ENCODE measurements at places on chromosomes 12 and 14.

DNA sequence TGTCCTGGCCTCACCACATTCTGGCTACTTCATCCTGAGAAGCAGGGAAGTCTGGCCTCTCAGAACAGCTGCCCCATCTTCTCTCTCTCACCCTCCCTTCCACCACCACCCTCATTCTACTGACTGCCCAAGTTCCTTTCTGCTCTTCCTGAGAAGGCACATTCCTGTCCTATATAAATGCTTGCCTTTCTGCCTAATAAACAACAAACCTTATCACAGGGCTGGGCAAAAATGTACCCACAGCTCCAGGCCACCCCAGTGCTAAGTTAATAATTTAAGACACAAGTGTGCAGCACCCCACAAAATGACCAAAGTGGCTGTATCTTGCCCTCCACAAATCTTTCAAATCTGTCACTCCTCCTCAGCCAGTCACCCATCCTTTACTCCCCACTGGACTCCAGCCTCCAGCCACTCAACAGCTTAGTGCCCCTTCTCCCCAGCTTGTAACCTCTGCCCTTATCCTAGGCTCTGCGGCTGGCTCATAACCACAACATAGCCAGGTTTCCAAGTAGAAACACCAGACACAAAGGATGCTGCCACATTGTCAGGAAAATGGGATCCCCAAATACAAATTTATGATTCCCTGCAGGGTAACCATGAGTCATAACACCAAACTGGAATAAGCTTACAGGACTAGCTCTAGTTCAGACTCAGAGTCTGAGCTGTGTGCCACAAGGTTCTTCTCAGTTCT, 15.0 kb downstream of the OXA1L start:
- DNase-seq, result no peak

DNA sequence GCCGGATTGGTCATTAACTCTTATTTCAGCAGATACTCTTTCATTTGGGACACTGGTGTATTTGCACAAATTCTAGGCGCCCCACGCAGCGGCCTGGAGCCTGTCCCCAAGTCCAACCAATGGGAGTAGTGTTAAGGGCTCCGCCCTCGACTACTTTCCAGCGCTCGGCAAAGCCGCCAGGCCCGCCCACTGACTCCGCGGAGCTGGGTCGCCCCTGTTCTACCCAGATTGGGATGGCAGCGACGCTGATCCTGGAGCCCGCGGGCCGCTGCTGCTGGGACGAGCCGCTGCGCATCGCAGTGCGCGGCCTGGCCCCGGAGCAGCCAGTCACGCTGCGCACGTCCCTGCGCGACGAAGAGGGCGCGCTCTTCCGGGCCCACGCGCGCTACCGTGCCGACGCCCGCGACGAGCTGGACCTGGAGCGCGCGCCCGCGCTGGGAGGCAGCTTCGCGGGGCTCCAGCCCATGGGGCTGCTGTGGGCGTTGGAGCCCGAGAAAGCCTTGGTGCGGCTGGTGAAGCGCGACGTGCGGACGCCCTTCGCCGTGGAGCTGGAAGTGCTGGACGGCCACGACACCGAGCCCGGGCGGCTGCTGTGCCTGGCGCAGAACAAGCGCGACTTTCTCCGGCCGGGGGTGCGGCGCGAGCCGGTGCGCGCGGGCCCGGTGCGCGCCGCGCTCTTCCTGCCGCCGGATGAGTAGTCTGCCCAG, at the start of gene ACOT6:
ACOT6 (plus strand) TSS at position 179 of the 707 bp plus-strand sequence; CDS start at position 234, 55 bp downstream.
- DNase-seq, result peak; percentile 80

- DNase-seq, result no peak
Measured at GRCh38 chr14:100147181-100147631, 12.2 kb downstream of the DEGS2 start.

DNA sequence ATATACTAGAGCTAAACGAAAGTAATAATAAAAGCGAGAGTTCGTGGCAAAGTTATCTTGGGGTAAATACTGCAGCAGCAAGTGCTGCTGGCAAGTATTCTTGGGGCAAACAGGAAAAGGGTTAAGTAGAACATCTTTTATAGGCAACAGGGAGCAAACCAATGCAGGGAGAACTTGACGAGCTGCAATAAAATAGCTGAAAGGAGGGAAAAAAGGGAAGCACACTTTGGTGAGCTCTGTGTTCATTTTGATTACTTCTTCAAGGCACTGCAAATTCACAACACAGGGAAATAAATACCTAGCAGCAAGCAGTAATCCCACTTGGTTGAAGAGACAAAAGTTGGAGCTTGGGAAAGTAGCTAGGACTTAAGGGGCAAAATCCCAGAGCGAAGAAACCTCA, 42.3 kb upstream of the TTC7B start:
- no peak for DNase-seq

DNA sequence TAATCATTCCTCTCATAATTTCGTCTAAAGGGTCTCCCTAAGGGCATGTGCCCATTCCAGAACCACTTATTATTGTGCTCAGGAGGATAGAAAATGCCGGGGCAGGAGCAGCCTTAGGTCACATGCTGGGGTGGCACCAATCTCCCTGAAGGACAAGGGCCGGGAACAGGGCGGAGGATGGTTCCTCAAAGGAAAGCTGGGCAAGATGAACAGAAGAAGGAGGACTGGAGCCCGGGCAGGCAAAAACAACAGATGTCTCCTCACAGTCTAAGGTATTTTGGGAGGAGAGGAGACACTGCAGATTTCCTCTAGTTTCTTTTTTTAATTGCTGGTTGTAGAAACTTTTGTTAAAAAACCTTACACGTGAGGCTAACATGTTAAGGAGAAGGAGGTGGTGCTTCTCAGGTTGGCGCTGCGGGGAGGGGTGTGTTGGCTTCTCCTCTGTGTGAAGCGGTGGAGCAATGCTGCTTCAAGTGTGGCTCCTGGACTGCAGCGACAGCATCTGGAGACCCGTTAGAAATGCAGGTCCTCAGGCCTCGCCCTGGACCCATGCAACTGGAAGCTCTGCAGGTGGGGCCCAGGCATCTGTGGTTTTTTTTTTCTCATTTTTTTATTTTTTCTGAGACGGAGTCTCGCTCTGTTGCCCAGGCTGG, 164.8 kb downstream of the AACS start:
- no peak for DNase-seq

DNA sequence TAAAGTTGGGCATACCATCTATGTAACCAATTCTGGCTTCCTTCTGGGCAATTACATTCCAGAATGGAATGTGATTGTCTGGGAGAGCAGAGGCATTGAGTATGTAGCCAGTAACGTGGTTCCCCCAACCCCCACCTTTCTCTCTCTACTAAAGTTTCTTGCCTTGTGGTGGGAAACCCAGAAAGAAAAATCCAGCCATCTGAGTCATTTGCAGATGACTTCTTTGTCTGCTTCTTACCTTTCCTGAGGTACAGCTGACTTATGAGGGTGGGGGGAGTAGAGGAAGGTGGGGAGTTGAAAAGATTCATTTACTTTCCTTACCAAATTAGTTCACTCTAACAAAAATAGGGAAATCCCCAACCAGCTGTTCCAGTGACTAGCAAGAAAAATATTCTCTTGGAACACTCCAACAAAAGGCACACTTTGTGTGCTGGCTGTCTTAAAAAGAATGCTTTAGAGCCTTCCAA, 112.1 kb upstream of the FRMD6 start:
- DNase-seq, result no peak

- peak; percentile 81 for DNase-seq
Measured at GRCh38 chr14:69355607-69356281, 42.4 kb downstream of the ERH start.

DNA sequence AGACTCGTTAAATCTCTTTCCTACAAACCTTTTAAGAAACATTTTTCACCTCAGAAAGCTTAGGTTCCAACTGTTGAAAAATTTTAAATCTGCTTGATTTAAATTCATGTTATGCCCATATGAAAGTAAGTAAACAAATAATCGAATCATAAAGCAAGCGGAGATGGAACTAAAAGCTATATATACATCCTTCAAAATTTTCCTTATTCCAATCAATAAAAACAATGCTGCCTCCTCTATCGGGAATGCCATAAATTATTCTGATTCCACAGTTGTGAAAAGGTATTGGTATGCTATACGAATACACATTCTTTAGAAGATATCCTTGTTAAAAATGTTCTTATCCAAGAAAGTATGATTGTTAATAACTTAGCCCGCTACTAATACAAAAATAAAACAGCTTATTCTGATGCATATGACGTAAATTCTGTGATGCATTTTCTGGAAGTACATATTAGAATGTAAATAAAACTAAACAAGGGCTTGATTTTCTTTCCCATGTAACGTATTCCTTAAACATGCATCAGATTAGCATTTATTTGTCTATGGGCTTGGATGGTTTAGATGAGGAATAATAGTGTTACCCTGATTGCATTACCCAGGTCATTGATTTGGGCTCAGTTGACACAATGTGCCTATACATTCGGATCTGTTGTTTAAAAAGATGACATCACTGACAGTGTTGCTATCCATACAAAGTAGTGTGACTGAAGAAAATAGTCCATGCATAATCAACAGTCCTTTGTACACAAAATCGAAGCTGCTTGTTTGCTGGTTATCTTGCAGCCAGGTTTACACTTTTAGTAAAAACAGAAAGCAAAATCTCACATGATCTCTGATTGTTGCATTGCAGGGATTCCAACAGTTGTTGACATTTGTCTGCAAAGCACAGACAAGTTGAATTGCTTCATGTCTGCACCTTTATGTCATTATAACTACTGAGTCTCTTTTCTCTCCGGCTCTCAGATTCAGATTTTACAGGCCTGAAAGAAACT, 656 bp upstream of the DTD2 start:
- no peak for DNase-seq

DNA sequence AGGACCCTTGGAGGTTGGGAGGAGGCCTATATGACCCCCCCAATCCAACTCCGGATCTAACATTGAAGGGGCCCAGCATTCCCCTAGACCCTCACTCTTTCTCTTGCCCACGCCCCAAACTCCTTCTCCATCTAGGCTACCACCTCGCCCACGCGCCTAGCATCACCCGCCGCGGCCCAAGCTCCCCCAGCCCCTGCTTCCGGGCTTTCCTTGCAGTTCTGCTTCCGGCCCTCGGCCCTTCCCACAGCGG, 445 bp downstream of the CERS5 start:
- no peak for DNase-seq

- no peak for DNase-seq
Measured at GRCh38 chr12:83700838-83701237, 1014.1 kb downstream of the TMTC2 start.

GRCh38 chr12:112352921-112353320, 29.3 kb downstream of the HECTD4 start:
- DNase-seq, result no peak

GRCh38 chr14:102805371-102805891, 28.2 kb downstream of the TRAF3 start:
- no peak for DNase-seq

- DNase-seq, result no peak
Measured at GRCh38 chr14:72607386-72608130, 286.3 kb downstream of the DPF3 start.

DNA sequence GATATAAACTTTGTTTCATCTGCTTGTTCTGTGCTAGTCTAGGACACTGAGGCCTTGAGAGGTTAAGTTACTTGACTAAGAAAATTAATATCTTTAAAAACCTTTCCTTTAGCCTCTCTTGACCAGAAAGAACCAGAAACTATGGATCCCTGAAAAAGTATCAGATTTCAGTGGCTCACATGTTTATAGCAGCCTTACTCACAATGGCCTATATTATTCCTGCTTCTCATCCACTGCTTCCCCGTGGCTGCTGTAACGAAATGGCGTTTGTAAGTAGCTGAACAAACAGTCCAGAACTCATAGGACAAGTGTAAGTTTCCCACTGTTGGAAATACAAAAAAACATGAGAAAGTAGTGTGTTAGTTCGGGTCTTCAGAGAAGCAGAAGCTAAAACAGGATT, 3.2 kb upstream of the PYGL start:
- no peak for DNase-seq

DNA sequence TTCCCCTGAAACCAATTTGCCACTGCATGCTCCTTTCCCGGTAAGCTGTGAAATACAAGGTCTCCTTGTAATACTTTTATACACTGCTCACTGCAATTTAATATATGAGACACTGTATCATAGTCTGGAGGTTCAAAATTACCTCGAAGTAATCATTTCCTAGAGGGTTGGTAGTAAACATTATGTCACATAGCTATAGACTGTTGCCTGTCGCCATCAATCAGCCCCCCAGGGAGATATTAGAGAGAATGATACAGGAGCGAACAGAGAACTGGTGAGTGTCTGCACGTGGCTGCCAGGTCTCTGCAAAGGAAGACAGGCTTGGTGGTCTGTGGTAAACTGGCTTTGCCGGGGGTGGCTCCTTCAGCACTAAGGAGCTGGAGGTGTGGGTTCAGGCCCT, 165.5 kb upstream of the WSCD2 start:
- no peak for DNase-seq

- no peak for DNase-seq
Measured at GRCh38 chr12:102680304-102680703, 199.9 kb upstream of the IGF1 start.

GRCh38 chr12:49959685-49960473, 1.8 kb upstream of the AQP5 start:
- DNase-seq, result no peak

- no peak for DNase-seq
Measured at GRCh38 chr14:72366619-72367018, 434.4 kb downstream of the RGS6 start.

- DNase-seq, result no peak
Measured at GRCh38 chr12:24387381-24387780, 437.9 kb upstream of the SOX5 start.

- DNase-seq, result no peak
Measured at GRCh38 chr12:2834581-2835491, at the start of gene NRIP2. Gene NRIP2 (minus strand): TSS chr12:2835035. CDS start chr12:2834983, 52 bp downstream.
